ENCODE measurements at places on chromosomes 3 and 15.

- peak; percentile 59 for DNase-seq
These were observed 38.2 kb downstream of the TGFBR2 start for GRCh38 chr3:30644615-30645014.

- no peak for DNase-seq
These were observed 44.8 kb downstream of the TBC1D2B start for GRCh38 chr15:78032671-78033070.

DNA sequence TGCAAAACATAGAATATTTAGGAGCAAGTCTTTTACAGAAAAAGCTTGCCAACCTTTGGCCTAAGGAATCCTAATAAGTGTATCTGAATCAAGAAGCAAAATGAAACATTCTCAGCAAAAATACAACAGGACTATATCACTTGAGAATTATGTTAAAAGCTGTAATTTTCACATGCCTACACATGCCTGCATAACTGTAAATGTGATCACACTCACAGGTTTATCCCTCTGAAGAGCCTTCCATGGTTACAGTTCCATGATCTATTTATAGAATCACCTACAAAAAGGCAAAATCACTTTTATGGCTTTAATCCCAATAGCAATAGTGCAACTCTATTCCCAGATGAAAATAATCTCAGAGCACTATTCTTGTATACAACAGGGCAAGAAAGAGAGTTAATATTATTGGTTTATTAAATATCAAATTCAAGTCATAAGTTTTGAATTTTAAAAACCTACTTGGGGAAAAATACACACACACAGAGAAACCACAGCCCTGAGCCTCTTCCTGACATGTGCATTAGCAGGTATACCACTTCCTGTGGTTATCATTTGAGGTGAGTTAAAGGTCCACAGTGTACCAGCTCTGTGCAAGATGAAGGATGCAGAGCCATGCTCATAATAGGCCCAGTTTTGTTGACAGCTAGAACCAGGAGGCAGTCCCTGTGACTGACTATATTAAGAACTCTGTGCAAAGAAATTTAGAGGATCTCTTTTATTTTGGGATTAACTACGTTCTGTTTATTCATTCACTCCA, 252.5 kb upstream of the TGFBR2 start:
- peak; percentile 32 for DNase-seq

GRCh38 chr15:83193721-83194120, 13.9 kb downstream of the HDGFL3 start:
- no peak for DNase-seq

GRCh38 chr15:63287109-63287508, 9.7 kb downstream of the APH1B start:
- no peak for DNase-seq

DNA sequence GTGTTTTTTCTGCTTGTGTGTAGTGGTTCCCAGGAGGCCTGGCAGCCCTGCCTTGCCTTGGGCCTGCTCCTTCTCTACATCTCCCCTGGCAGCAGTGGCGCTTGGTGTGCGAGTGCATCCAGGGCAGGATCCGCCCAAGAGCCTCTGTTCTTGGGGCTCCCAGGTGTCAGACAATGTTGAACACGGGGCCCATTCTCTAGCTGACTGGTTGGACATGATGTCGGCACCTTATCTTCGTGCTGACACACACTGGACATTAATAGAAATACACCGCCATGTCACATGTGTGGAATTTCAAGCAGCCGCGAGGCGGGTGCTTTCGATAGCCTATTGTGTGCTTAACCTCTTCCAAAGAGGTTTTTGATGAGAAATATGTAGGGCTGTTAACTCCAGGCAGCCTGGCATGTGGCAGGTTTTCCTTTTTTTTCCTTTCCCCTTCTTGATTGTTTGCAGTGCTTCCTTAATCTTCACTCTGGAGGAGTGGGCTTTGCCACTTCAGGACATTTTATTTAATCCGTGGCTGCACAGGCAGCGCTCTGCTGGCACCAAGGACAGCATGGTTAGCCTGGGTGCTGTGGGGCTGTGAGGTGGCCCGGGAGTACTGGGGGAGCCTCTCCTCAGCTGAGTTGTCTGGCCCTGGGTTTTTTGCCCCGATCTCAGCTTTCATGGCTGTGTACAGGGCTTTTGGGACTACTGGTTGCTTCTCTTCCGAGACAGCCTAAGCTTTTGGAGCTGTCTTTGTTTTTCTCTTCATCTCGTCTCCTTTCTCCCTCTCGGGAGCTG, 42.5 kb downstream of the CHCHD6 start:
- no peak for DNase-seq

- no peak for DNase-seq
These were observed 938.4 kb upstream of the SEMA6D start for GRCh38 chr15:46778876-46779275.

DNA sequence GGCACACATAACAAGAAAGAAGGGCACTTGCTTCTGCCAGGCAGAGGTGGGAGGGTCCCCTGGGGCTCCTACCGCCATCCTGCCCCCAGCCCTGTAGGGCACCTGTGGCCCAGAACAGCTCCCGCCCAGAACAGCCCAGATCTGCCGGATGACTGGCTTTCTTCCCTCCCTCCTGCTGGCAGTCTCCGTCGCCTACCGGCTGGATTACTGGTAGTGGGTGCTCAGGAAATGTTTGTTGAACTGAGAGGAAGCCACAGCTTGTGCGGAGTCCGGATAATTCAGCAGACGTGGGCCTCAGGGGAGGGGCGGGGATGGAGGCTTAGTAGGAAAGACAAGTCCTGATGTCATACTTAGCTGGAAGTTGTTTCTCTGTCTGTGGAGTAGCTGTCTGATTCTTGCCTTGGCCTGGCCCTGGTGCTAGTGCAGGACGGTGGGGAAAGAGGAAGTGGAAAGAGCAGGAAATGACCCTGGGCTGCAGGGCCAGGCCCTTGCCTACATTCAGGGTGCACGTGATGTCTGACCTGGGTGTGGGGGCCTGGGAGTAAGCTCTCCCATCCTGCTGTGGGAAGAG, 6.7 kb downstream of the CCDC9B start:
- DNase-seq = peak; percentile 20

GRCh38 chr3:69675786-69676530, 63.3 kb upstream of the MITF start:
- no peak for DNase-seq

- DNase-seq = no peak
These were observed 7.5 kb downstream of the C3orf22 start for GRCh38 chr3:126551121-126551838.
